ENCODE measurements at places on chromosomes 6 and 20. TPM values are rescaled to one million over a fixed set of nuclear protein-coding genes. Genes with fewer than 3 reads are reported as not detected.

SLC22A3 gene
- total RNA-seq = not detected

HTR1E gene
- total RNA-seq = not detected

CLIC5 gene
- total RNA-seq = 6.0 TPM

TSBP1 gene
- not detected for total RNA-seq

KCNK16 gene
- not detected for total RNA-seq

TNNC2 gene
- total RNA-seq = not detected

GGTLC1 gene
- not detected for total RNA-seq

BPIFB2 gene
- not detected for total RNA-seq

GPSM3 gene
- total RNA-seq = 260 TPM

SLX4IP gene
- 8.5 TPM for total RNA-seq

TP53TG5 gene
- not detected for total RNA-seq

DNA sequence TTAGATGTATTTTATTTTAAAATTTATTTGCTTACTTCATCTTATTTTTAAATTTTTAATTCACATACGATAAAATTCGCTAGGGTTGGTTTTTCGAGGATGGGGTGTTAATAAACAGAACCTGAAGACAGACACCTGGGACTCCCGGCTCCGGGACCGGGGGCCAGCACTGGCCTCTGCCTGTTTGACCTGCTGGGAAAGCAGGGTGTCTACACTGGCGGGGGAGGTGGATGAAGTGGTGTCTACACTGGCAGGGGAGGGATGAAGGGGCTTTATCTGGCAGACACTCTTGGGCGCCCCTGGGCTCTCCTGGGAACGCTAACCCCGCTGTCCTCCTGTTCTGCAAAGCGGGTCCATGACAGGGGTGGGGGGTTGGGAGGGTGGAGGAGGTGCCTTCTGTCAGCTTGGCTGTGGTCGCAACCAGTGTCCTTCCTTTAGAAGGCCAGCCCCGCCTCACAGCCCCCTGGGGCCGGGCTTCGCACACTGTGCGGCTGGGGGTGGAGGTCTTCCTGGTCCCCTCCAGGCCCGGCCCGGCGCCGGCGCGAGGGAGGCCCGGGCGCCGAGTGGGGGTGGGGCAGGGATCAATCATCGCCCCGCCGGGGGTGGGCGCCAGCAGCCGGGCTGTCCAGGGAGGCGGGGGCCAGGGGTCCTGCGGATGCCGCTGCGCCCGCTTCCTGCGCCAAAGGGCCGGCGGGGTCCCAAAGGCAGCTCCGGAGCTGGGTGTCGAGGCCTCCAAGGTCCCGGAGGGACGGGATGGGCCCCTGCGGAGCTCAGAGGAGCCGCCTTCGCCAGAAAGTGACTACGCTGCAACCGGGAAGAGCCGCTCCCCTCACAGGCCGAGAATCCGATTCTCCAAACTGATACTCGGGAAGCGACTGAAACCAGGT lies 1.8 kb downstream of the GATA5 start:
- no peak for DNase-seq

DNA sequence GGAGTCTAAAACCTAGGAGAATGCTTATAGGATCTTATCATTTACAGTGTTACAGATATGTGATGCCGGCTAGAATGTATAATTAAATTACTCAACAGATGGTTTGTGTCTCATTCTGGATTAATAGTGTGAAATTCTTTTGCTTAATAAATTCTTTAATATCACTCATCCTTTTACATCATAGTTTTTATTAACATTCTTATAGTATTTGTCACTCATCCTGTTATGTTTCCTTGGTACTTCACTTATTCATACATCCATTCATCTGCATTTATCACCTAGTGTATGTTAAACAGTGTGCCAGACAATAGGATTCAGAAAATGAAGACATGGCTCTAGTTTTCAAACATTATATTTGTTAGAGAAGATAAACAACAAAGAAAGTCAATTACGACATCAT lies 468.7 kb downstream of the FRK start:
- no peak for DNase-seq

DNA sequence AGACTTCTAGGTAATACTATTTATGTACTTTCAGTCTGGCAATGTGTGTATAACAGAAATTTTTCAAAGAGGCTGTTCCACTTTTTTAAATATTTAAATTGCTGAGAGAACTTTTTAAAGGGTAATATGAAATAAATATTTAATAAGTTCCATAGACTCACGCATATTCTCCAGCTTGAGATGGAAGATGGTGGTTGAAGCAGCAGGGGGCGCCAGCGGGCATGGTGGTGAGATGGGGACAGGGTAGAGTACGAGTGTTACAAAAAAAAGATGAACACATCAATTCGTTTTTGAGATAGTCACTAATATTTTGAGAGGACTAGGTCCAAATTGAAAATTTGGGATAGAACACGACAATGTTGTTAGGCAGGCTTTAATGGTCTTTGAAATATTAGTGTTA lies 68.4 kb downstream of the RSPO3 start:
- peak; percentile 72 for DNase-seq

GRCh38 chr6:66986940-66987339 lies 1279.9 kb upstream of the EYS start:
- no peak for DNase-seq

- DNase-seq = no peak
Measured at GRCh38 chr6:136657666-136658065, 107.4 kb upstream of the MAP7 start.

GRCh38 chr6:19715167-19715551 lies 122.0 kb upstream of the ID4 start:
- no peak for DNase-seq

- DNase-seq = no peak
Measured at GRCh38 chr6:159203304-159204005, 34.3 kb downstream of the FNDC1 start.

DNA sequence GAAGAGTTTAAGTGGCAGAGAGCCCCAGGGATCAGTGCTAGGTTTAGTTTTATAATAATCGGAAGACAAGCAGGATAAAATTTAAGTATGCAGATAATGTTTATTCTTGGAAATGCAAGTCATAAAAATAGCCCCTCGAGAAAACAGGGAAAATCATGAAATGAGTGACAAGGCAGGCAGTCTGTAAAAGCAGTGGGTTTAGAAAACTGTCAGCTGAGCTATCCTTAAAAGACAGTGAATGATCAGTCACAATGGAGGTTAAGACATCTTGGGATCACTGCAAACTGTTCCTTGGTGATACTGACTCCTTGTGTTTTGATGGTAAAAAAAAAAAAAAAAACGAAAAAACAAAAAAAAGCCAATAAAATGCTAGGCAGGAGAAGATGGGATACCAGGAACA lies 61.3 kb upstream of the BCLAF1 start:
- DNase-seq = no peak

DNA sequence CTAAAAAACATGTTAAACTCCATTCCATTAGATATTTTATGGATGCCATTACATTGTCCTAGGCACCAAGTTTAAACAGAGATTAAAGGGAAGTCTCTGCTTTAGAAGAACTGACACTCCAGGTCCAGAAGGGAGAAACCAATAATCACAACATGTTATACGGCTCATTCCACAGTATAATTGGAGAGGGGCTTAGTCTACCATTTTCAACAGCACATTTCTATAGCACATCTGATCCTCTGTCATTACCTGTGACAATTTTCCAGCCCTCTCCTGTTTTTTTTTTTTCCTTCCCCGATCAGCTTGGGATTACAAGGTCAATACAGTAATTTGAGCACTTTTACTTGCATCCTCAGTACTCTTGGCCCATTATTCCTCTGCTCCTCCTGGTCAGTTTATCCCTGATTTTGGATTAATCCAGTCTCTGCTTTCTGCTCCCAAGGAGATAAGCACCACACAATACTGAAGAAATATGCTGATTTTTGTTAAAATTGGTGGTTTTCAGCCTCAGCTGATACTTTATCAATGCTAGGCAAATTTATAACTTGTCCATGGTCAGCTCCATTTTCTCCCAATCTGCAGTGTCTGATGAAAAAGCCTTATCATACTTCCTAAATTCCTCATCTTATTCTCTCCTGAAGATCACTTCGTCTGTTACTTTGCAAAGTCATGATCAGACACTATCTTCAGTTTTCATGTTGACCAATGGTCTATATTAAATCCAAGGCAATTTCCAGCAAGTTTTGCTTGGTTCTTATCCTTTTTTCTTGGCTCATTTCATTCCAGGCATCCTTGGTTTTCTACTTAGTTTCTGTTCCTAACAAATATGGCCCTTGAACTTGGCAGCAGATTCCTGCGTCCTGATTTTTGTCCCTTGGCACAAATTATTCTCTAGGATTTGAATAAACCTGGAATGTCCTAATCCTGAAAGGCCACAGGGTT lies 30.8 kb upstream of the SYNCRIP start:
- no peak for DNase-seq

DNA sequence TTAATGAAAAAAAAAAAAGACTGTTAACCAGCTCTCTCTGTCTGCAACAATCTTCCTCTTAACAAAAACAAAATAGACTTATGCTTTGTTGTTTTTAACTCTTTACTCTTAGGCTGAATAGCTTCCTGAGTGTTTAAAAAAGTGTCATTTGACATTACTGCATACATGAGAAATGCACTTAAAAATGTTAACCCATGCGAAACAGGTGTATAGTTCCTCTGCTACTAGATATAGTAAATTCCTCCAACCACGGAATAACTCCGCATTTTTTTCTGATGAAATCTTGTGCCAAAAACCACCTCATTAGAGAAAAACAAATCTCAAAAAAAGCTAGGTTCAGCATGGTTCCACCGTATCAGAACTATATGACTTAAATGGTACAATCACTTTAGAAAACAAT lies 426.0 kb downstream of the ADGRB3 start:
- DNase-seq = no peak

GRCh38 chr20:62030834-62031434 lies 34.7 kb downstream of the TAF4 start:
- no peak for DNase-seq

DNA sequence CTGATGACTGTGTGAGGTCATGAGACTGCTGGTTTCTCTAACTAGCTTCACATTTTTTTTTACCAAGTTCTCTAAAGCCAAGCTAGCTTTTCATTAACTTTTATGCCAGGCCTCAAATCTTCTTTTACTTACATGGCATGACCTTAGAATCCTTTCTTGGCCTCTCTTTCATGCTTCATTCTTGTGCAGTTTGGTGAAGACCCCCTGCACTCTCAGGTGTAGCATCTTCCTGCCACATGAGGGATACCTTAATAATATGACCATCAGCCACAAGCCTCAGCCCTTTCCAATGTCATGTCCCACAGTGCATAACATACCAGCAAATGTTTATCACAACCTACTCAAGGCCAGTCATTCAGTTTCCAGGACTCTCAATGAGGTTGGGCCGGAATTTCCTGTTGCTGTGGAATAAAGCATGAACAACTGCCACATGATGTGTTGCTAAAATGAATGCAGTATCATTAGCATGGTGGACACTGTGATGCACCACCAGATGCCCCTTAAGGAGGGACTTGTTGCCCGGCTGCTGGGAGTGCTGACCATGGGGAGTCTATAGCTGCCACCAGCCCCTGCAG lies 72.2 kb downstream of the RIN2 start:
- no peak for DNase-seq

GRCh38 chr6:128710315-128710714 lies 172.6 kb upstream of the LAMA2 start:
- no peak for DNase-seq

GRCh38 chr20:45822857-45823256 lies 4.3 kb downstream of the TNNC2 start:
- peak; percentile 42 for DNase-seq
